ENCODE measurements at places on chromosomes 2 and 18.

DNA sequence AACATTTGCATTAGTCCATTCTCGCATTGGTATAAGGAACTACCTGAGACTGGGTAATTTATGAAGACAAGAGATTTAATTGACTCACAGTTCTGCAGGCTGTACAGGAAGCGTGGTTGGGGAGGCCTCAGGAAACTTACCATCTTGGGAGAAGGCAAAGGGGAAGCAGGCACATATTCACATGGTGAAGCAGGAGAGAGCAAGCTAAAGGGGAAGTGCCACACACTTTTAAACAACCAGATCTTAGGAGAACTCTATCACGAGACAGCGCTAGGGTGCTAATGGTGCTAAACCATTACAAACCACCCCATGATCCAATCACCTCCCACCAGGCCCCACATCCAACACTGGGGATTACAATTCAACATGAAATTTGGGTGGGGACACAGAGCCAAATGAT is 201.7 kb upstream of the MGAT5 start:
- no peak for DNase-seq

DNA sequence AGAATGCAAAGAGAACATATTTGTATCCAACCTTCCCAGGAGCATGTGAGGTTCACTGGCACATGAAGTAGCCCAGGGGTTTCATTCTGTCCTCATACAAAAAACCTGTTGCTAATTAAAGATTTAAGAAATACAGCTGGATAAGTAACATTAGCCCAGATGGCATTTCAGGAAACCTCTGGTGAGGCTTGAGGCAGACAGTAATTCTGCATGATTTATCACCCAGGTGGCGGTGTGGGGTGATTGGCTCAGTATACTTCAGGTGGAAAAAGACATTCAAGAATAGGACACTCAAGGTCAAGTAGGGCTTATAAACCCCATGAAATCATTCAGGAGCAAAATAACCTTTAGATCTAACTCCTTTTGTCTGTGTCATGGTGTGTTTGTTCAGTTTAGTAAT is 237.4 kb downstream of the RNF144A start:
- DNase-seq, result no peak

GRCh38 chr2:120985997-120986651 is 250.5 kb downstream of the GLI2 start:
- DNase-seq, result no peak

- DNase-seq, result no peak
These were observed 43.7 kb upstream of the MEX3C start for GRCh38 chr18:51241226-51241625.

DNA sequence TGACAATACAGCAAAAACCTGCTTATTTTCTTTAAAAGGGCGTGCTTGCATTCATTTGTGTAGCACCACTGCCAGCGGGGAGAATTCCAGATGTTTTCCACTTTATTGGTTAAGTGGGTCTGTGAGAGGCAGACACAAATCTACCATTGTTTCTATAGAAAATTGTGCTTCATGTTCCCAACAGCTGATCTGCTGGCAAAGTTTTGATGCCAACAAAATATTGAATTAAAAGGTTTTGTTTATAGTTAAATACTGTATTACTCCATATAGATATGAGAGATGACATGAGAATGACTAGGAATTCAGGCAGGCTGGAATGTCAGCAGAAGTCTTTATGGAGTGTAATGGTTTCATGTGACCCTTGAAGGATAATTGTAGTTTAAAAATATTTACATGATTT is 182.7 kb downstream of the MC4R start:
- DNase-seq, result no peak

DNA sequence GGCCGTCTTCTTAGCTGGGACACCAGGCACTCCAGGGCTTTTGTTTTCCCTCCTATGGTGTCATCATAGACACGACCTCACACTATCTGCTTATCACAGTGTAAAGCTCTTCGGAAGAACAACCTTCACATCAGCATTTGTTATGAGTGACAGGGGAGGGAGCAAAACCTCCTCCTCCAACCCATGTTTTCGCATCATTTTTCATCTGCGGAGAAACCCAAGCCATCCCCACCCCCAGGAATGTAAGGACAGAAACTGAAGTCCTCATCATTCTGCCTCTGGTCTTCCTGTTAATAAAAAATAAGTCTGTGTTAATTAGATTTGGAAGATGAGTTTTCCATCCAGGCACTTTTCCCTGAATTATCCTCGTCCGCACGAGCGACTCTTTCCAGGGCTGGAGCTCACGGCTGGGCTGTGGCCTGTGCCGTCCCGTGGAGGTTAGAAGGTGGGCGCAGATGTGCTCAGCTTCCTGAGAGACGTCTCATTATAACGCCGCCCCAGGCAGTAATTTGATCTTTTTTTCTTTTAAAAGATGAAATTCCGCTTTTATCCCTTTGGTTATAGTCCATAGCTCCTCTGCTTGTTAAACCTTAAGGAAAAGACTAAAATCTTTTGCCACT is 101.6 kb upstream of the TMEM18 start:
- DNase-seq, result no peak

DNA sequence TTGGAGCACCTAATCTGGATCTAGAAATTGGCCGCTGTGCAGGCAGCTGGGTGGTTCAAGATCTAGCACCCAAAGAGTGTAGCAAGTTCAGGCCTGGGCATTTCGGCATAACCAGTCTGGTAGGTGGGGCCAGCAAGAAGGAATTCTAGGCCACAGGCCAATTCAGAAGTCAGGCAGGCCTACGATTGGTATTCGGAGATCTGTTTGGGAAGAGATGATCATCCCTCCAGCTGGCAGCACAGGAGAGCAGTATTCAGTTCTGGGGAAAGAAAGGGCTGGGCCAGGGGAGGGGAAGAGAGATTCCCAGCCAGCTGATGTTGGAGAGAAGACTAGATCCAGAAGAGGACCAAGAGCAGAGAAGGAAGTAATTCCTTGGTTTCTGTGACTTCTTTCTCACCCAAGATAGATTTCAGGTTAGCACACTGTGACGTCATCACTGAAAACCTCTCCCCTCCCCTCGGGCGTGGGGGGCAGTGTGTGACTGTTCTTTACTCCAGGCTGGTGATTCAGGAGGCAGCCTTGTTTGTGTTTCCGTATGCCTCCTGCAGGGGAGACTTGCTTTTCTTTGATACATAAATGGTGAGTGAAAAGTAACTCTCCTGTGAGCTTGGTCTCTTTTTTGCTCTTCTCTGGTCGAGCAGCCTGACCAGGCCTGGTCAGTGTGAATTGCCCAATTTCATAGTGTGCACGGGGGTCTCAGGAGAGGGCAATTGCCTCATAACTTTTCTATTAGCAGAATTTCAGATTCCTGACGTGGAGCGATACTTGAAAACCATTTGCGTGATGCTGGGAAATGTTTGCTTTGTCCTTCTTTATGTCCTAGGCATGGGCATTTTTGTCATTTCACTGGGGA is 61.1 kb downstream of the MEIS1 start:
- no peak for DNase-seq

Data from upper lobe of right lung (tissue), 1 donor.